ENCODE measurements at places on chromosomes 2 and 18.

DNA sequence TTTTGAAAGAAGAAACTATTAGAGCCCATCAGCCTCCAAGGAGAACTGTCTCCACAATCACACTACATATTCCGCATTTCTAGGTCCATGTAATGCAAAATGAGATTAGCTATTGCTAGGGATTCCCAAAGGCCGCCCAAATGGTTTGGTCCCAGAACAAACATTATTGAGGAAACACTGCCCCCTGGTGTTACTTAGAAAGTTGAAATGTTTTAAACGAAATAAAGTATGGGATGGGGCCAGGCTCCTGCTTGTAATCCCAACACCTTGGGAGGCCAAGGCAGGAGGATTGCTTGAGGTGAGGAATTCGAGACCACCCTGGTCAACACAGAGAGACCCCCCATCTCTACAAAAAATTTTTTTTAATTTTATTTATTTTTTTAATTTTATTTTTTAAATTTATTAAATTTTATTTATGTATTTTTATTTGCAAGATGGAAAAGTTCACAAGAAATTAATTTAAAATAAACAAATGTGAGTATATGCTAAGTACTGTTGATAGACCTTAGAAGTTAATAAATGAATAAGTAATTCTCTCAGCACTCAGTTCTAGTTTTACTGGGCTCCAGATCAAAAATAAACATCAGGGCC lies 5.5 kb downstream of the NHEJ1 start:
- DNase-seq: peak; percentile 73

DNA sequence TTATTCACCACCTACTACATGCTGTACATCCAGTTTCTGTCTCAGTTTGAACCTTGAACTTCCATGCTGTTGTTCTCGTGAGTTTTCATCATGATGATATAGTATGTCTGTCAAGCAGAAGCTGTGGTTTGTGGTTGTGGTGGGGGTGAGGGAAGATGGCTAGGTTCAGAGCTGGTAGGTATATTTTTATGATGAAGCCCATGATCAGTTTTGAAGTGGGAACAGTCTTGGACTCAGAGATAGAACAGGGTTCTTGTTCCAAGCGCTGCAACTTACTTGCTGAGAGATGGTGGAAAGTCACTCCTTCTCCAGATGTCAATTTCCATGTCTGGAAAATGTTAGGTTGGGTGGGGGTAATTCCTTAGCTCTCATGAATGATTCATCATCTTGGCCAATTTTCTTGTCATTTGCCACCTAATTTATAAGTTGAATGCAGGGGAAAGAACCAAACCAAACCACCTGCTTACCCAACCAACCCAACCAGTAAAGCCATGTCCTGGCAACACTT lies 21.6 kb downstream of the PMAIP1 start:
- DNase-seq: no peak

GRCh38 chr2:219465659-219466561 lies 31.3 kb downstream of the SPEG start:
- no peak for DNase-seq

- DNase-seq: no peak
Measured at GRCh38 chr2:73333564-73333963, 40.2 kb upstream of the EGR4 start.

GRCh38 chr2:199663157-199663556 lies 187.8 kb downstream of the FTCDNL1 start:
- DNase-seq: no peak

- DNase-seq: no peak
Measured at GRCh38 chr2:49162151-49162550, 7.8 kb upstream of the FSHR start.

DNA sequence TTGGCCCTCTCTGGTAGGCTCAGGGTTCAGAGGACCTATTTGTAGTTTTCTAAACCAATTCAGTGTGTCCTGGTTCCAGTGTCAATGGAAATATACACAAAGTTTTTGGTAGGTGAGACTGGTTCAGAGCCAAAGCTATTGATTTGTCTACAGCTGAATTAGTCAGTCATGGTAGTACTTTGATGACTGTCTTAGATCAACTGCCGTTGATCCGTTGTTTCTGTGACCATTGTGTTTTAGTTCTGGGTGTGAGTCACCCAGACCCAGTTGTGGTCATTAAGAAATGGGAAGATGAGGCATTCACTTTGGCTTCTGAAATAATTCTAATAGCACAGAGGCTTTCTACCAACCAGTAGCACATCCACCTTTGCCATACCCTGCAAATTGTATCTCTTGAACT lies 16.0 kb upstream of the RPE start:
- DNase-seq: no peak

- DNase-seq: peak; percentile 5
Measured at GRCh38 chr2:204842661-204843485, 297.6 kb downstream of the PARD3B start.

- no peak for DNase-seq
Measured at GRCh38 chr2:37973615-37974353, 48.7 kb downstream of the RMDN2 start.

DNA sequence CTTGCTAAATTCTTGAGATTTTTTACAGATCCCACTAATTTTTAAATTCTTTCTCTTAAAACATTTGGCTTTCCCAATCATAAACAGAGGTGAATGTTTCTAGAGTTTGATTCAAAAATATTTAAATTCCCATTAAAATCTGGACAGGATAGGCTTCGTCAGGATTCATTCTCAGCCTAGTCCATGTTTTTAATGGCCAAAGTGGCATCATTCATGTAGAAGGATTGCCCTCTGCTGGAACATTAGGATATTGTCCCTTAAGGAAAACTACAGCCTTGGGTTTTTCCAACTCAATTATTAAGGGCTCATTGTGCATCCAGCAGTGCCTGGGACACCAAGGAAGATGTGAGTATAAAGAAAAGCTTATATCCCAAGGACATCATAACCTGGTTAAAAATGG lies 71.7 kb downstream of the TPGS2 start:
- DNase-seq: no peak

DNA sequence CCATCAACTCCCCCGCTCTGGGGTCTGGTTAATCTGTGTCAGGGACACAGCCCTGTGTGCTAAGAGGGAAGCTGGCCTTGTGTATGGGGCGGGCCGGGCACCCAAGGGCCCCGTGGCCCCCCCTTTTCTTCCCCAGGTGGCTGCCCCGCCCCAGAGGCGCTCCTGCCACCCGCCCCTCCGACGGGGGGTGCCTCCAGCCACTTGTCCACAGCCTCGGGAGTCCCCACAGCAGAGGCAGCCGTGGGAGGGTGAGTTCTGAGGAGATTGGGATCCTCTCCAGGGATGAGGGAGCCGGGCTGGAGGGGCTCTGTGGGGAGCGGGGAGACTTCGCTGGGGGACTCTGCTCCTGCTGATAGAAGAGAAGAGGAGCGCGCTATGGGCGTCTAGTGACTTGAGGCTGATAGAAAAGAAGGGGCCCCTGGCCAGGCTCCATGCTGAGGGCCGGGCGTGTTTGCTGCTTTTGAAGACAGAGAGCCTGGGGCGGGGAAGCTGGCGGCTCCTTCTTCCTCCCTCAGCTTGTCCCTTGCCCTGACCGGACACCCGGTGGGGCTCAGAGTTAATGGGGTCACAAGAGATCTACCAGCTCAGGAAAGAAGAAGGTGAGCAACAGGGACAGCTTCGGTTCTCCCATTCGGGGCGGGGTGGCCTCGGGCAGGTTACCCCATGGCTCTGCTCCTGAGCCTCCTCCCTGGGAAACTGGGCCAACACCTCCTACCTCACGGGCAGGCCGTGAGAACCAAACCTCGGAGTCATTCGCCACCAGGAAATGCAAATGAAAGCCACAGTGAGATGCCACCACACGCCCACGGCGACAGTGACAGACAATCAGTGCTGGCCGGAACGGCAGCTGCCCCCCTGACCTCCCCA lies 89.4 kb upstream of the TAF1B start:
- peak; percentile 59 for DNase-seq
